ENCODE measurements at places on chromosomes 7 and 10. TPM values are rescaled to one million over a fixed set of nuclear protein-coding genes. Genes with fewer than 3 reads are reported as not detected.

The STAG3 gene
- 4.1 TPM for total RNA-seq

The GSTO2 gene
- 7.8 TPM for total RNA-seq

The ATOH7 gene
- total RNA-seq, result not detected

The MLLT10 gene
- 48.8 TPM for total RNA-seq

The CNPY1 gene
- total RNA-seq, result not detected

The PAX4 gene
- not detected for total RNA-seq

The AMPH gene
- total RNA-seq, result 1.2 TPM

The PHKG1 gene
- total RNA-seq, result 1.1 TPM

The FERD3L gene
- total RNA-seq, result not detected

DNA sequence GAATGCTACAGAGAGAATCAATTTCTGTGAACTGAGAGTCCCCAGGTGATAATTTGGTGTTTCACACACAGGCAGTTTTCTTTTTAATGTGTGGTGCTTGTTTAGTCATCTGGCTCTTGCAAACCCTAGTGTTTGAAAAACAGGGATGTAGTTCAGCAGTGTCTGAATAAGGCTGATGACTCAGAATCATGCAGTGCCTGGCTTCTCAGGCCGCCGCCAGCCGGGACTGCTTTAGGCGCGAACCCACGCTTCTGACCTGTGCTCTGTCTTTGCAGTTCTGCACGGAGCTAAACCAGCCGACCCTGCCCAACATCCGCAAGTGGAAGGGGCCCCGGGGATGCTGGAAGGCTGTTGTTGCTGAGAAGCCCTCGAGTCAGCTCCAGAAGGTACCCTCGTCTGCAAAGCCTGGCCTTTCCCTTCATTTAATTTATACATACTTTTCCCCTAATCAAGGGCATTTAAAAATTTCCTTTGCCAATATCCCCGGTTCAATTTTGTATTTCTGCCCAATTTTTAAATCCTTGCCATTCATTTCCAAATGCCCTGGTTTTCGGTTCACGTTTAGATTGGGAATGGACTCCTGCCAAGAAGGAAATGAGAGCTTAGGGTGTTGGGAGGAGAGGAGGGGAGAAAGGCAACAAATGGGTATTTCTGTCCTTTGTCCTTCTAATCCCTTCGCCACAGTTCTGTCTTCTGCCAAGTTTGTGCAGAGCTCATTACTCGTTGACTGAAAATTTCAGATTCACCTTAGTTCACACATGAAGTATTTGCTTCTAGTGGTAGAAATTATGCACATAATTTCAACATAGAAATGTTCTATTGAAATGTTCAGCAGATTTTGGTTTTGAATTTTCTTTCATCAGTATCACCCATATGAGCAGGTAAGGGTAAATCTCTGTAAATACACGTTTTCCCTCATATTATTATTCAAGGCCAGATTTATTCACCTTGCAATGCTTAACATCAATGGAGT lies 108.5 kb upstream of the ANLN start:
- peak; percentile 78 for DNase-seq

DNA sequence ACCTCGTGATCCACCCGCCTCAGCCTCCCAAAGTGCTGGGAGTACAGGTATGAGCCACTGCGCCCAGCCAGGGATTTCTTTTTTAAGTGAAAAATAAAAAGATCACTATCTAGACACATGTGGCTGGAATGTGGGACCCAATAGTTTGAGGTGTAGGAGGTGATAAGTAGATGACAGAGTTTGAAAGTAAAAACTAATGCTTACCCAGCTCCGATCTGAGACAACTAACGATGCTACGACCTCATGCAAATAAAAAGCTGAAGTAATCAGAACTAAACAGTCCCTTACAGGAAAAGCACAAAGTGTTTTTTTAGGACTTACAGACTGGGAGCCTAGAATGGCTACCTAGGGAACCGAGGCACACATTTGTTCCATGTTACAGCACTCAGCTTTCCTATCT lies 23.0 kb downstream of the PCGF6 start:
- no peak for DNase-seq

DNA sequence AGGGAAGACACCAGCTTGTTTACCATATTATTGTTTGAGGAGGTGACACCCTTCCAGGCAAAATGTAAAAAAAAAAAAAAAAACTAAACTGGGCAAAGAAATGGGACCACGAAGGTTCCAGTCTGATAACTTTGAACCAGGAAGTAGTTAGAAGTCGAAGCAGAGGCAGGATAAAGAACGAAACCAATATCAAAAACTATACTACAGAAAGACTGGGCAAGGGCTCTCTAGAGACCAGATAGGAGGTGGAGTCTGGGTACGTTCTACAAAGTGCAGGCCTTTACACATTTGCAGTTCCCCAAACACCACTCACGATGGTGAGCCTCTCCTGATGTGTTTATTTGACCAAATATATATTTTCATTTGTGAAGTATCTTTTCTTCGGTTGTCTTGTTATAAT lies 125.7 kb upstream of the CDK1 start:
- no peak for DNase-seq

DNA sequence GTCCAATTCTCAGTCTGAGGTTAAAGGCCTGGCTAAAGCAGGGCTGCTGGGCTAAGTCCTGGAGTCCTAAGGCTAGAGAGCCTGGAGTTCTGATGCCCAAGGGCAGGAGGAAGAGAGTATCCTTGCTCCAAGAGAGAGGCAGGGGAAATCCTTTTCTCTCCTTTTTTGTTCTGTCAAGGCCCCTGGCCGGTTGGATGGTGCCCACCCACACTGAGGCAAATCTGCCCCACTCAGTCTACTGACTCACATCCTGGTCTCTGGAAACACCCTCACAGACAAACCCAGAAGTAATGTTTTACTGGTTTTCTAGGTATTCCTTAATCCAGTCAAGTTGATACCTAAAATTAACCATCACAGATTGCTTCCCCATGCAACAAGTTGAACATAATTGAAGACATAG lies 23.0 kb downstream of the ZNF518A start:
- DNase-seq, result no peak

- no peak for DNase-seq
Observed at GRCh38 chr10:107546284-107546683, 381.8 kb upstream of the SORCS1 start.

- DNase-seq, result no peak
Observed at GRCh38 chr7:84370114-84370513, 175.5 kb upstream of the SEMA3A start.

DNA sequence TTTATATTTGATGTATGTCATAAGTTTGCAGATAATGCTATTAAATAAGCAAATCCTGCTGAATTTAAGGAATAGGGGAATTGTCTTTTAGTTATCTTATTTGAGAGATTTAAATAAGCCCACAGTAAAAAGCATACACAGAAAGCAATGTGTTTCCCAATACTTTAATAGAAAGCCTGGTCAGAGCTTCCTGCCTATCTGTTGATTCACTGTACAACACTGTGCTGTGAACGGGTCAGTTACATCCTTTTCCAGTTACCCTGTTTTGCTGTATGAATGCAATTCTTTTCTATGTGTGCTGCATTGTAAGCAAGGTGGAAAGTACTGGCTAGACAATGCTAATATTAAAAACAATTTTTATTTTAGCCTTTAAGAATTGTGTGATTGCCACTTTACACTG lies 81.2 kb downstream of the ANKRD7 start:
- no peak for DNase-seq

DNA sequence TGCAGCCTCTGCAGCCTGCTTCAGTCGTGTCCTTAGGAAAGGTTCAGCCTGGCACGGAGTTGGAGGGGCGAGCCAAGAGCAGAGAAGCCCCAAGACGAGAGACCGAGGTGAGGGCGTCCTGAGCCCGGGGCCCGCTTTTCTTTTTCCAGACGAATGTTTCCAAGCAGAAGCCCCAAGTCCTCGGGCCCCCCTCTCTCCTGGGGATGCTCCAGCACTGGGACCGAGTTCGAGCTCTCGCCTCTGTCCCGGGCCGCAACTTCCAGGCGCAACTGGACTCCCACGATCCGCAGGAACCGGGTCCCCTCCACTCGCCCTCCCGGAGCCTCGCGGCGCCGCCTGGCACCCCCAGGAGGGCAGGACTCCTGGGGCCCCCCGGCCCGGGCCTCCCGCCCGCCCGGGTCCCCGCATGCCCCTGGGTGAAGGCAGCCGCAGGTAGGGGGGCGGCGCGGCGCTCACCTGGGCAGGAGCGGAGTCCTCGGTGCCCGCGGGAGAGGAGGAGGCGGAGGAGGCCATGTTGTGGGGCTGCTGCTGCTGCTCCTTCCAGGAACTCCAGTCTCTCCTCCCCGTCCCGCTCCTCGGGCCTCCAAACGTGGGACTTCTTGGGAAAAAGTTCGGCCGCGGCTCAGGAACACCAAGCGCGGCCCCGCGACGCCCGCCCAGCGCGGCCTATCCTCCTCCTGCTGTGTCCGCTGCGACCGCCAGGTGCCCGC lies 45.3 kb upstream of the CDK1 start:
- peak; percentile 77 for DNase-seq

DNA sequence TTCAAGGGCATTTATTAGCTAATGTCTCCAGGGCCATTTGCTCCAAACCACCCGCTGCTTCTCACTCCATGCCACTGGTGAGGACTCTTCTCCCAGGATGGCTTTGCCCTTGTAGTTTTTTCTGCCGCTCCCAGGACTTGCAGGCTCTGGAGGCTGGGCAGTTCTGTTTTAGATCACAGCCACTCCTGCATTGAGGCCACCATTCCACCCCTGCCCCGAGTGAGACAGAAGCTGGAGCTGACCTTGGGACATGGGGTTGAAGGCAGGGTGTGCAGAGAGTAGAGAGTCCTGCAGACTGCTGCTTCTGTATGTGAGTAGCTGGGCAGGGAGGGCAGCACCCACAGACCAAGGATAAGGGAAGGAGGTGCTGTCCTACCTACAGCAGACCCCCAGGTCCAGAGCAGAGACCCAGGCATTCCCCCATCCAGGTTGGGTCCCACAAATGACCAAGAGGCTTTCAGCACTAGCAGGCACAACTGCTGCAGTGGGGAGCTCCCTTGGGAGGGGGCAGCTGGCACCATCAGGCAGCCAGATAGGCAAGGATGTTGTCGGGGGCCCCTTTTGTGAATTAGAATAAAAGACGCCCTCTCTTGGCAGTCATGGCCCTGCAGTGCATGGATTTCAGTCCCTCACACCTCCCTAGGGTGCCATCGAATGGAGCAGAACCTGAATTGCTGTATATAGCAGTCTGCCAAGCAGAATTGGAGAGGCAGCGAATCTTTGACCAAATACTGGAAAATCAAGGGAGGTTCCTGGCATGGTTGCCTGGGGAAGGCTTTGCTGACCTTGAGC lies 22.7 kb upstream of the ADCYAP1R1 start:
- no peak for DNase-seq

DNA sequence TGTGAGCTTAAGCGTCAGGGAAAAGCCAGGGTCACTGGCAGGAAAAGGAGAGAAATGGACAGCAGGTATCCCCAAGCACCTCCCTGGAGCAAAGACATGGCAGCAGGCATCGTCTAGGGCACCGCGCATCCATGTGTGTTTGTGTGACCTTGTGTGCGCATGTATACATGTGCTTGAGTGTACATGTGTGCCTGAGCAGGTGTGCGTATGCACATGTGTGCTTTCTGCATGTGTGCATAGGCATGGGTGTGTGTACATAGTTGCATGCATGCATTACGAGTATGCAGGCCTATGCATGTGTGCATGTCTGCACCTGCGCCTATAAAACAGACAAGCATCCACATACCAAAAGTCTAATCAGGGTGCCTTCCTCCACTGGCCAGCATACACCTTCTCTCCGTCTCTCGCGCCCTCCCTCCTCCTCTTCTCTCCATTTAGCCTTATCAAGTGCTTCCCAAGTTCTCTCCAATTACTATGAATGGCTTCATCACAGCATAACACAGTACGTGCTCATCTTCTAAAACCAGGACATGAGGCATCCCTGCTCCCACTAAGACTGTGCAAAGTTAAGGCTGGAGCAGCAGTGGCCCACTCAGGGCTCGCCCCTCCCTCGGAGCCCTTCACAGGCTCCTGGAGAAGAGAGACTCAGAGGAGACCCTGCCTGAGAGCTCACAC lies 30.6 kb downstream of the RASGEF1A start:
- peak; percentile 6 for DNase-seq

DNA sequence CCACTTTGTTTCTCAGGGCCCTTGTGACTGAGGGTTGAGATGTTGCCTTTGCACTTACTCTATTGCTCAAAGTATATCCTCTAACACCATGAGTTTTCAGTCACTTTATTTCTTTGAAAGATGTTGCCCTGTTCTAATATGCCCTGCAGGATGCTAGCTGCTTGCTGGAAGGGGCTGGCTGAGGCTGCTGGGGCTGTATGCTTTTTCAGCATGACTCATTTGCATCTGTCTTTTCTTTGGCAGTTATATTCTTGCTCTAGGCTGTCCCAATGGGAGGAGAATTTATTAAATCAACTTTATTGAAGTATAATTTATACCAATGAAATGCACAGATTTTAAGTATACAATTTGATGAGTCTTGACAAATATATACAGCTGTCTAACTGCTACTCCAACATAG lies 157.7 kb downstream of the PLPP4 start:
- no peak for DNase-seq

DNA sequence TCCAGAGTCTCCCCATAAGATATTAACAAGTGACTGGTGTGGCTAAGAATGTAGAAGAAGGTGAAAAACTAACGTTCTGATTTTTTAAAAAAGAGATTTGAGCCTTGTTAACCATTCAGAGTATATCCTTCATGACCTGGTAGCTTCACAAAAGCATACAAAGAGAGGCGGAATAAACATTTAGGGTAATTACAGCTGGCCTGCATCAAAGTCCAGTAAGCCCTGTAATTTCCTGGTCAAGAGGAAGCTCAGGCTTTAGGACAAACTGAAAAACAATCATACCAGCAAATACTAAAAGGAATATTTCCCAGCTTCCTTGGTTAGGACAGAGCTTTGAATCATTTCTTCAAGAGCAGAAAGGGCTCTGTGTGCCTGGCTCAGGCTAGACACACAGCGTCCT lies 165.2 kb downstream of the COBL start:
- DNase-seq, result no peak

- DNase-seq, result no peak
Observed at GRCh38 chr10:45015590-45015989, 14.9 kb downstream of the ZNF22 start.

DNA sequence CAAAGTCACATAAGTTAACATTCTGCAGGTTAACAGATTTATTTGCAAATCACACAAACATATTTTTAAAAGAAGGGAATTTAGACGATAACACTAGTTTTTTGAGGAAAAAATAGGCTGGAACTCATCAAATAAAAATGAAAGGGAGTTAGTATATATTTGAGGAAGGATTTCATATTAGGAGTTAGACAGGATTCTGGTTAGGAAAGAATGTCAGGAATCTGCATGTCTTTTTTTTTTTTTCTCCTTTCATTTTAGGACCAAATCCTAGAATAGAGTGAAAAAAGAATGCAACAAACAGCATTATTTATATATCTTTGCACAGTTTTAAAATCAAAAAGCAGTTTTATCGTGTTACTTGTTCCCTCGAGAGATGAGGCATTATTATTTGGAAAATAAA lies 8.9 kb upstream of the TRDMT1 start:
- no peak for DNase-seq

GRCh38 chr10:76950354-76950753 lies 687.3 kb downstream of the KCNMA1 start:
- no peak for DNase-seq

DNA sequence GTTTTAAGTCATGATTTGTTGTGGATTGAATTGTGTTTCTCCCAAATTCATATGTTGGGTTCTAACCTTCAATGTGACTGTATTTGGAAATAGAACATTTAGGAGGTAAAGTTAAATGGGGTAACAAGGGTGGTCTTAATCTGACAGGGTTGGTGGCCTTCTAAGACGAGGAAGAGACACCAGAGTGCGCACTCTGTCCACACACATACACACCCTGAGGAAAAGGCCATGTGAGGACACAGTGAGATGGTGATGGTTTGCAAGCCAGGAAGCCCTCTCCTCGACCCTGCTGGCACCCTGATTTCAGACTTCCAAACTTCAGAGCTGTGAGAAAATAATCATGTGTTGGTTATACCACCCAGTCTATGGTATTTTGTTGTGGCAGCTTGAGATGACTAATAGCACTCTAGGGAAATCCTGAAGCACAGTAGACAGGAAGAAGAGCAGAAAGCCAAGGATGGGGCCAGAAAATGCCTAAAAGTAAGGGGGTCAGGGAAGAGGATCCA lies 28.0 kb upstream of the SEM1 start:
- DNase-seq, result no peak
